Omental fat pad (tissue), 4 donors: ENCODE measurements at places on chromosomes 1 and 21.

DNA sequence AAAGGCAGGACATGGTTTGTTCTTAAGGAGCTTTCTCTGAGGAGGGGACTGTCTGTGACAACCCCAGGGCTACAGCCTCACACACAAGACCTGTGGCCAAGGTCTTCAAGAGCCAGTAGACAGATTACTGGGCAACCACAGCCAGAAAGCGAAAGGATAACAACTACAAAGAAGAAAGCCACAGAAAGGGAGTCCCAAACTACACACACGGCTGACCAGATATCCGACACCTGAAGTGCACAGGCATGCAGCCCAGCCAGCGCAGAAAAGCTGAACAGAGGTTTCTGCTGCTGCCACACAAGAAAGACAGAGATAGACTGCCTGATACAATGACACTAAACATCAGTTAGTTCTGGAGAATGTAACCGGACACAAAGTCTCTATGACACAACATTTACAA is 21.4 kb upstream of the NADK start:
- DNase-seq, result no peak

DNA sequence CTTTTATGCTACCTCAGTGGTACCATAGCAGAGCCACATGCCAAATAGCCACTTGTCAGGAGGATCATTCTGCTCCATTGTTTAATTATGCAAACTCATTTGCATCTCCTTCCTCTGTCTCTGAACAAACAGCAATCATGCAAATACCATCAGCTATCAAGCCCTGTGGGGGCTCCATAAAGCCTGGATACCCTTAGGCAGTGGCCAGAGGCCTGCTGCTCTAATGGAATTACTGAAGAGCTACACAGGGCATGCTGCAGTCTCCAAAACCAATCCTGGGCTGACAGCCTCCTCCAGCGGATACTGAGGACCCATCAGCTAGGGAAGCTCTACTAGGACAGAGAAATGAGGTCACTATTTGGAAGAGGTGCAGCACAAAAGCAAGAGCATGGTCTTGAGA is 376.3 kb downstream of the KCNH1 start:
- DNase-seq, result no peak

DNA sequence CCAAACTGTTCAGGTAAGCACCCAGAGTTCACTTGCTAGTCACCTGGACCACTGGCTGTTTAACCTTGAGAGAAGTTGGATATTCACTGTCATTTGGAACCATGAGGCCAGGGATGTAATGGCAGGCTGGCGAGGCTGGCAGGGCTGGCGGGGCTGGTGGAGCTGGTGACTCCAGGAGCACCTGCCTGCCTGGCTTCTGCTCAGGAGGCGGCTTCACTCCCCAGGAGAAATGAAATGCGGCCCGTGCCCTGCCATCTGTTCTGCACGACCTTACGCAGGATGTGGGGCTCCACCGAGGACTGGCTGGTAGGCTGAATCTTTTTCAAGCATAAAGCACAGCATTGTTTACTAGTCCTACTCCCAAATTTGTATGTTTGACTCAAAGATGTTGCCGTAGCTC is 22.7 kb upstream of the MX1 start:
- DNase-seq, result no peak

DNA sequence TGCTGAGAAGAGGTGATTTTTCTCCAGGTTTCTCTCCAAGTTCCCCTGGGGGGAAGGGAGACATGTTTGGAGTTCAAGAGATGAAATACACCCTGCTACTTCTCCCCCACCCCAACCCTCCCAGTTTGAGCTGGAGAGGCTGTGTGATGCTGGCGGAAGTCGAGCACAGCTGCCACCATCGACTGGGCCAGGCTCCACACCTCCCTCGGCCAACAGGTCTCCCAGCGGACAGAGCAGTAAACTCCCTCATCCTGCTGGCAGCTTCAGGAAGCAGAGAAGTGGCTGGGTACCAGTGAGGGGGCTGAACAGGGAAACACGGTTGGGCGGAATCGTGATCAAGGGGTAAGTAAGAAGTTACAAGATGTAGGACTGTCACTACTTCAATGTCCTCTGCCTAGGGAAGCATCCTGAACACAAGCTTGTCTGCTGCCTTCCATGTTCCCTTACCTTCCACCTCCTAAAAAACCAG is 6.6 kb upstream of the NHLH1 start:
- DNase-seq, result no peak

- no peak for DNase-seq
Observed at GRCh38 chr1:44705470-44705869, 25.5 kb downstream of the RNU5D-1 start.

DNA sequence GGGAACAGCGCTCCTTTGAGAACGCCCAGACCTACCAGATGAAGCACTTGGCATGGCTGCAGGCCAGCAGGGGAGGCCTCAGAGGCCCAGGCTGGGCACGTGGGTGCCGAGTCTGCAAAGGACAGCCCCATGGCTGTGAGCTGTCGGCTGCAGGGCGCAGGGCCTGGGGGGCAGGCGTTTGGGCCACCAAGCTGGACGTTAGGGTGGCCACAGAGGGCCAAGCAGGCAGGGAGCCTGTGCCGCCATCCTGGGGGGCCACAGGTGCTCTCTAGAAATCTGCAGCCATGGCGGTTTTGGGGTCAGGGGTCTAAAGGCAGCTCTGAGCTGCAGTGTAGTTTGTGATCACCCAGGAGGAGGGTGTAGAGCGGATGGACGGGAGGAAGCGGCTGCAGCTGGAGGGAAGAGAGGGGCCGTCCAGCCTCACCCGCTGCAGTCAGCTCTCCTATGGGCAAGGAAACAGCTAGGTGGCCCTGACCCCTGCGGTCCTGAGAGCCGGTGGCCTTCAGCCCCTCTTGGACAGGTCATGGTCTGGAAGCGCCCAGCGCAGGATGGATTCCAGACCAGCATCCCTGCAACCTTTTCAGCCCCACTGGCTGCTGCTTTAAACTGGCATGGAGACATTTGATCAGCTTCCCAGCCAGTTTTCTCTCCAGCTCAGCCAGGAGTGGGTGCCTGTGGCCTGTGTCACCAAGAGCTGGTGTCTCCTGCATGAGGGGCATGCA is 11.0 kb downstream of the IBA57 start:
- DNase-seq, result no peak

- DNase-seq, result no peak
Observed at GRCh38 chr1:220761688-220762427, 13.7 kb downstream of the MTARC2 start.

DNA sequence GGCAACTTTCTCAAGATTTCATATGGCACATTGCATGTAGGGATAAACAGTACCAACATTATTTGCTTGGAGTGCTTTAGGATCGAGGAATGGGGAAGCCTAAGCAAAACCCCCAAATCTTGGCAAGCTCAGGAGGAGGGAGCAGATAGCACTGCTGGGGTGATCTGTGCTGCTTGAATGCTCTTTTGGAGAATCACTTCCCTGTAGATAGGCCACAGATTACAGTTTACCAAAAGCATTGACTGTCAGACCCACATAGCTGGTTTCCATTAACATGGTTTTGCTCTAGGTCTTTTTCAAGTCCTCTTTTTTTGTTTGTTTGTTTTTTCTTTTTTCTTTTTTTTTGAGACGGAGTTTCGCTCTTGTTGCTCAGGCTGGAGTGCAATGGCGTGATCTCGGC is 36.8 kb downstream of the OR13G1 start:
- DNase-seq, result no peak

DNA sequence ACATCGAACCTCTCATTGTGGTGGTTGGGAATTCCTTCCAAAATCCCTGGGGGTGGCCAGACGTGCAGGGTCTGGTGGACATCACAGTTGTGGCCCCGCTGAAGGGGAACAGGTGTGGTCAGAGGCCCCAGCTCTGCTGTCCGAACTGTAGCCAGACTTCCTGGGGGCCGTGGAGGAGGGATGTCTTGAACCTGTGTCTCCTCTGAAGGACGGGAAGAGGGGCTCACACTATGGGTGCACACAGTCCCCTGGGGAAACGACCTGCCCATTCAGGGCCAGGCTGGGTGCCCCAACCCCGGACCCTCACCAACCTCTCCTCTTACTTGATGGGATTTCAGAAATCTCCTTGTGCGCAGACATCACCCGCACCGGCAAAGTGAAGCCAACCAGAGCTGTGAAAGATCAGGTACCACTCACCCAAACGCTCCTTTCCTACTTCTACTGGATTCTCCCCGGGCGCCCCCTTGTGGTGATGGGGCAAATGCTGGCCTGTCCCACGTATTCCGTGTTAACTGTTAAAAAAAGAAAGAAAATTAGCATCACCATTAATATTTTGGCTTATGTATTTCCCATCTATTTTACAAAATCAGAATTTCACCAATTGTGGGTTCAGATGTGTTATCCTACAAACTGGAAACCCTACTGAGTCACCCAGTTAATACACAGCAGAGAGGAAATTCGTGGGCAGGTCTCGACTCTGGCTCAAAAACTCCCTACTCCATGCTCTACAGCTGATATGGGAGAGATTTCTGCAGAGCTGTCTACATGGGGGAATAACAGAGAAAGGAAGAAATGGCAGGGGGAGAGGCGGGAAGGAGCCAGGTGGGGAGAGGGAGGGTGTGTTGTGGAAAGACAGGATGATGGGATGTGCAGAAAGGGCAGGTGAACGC is 28.1 kb downstream of the PADI4 start:
- peak; percentile 65 for DNase-seq

- no peak for DNase-seq
Observed at GRCh38 chr1:162216604-162217003, 147.1 kb downstream of the NOS1AP start.

DNA sequence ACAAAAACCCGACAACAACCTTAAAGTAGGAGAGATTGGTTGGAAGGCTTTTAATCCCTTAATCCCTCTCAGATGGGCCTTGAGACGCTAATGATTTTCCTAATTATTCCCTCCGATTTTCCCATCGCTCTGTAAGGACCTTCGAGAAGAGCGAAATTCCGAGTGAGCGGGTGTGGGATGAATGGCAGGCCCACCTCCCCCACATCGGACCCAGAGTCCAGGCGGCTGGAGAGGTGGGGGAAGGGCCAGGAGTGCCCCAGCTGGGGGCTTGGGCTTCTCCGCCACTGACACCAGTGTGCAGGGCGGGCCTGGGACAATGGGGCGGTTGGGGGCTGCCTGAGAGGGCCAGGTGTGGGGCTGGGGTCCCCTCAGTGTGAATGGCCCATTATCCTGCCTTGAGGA is 23.4 kb downstream of the RHBG start:
- DNase-seq, result no peak

- no peak for DNase-seq
Observed at GRCh38 chr1:15196069-15196468, 42.5 kb downstream of the TMEM51 start.

- no peak for DNase-seq
Observed at GRCh38 chr1:116234429-116234828, 123.2 kb downstream of the MAB21L3 start.

DNA sequence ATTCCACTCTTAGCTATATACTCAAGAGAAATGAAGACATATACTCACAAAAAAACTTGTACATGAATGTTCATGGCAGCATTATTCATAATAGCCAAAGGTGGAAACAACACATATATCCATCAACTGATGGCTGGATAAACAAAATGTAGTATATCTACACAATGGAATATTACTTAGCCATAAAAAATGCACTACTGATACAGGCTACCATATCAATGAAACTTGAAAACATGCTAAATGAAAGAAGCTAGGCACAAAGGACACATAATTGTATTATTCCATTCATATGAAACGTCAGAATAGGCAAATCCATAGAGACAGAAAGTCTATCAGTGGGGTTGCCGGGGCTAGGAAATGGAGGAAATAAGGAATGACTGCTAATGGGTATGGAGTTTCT is 67.3 kb downstream of the NUP210L start:
- no peak for DNase-seq

- no peak for DNase-seq
Observed at GRCh38 chr1:21284206-21285054, 5.8 kb downstream of the ECE1 start.

- DNase-seq, result no peak
Observed at GRCh38 chr21:39041816-39042215, 141.4 kb downstream of the PSMG1 start.

GRCh38 chr1:106831511-106831910 is 225.0 kb upstream of the PRMT6 start:
- DNase-seq, result no peak

DNA sequence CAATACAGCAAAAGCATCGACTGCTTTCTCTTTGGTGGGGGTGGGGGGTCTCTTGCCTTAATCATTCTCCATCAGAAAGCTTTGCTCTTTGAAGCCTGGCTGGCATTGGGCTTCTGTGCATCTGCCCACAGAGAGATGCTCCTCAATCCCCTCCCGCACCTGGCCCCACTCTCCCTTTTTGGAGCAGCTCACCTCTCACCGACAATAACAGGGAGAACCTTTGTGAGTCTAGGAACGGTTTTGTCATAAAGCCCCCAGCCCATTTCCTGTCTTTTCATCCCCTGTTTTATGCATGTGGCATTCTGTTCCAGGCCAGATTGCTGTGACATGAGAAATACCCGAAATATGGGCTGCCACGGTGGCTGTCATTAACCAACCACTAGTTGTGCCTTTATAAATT is 469.0 kb upstream of the VAMP3 start:
- DNase-seq, result no peak

- no peak for DNase-seq
Observed at GRCh38 chr1:17084787-17085186, 31.0 kb upstream of the SDHB start.

- DNase-seq, result no peak
Observed at GRCh38 chr1:22443332-22443731, 8.3 kb upstream of the ZBTB40 start.

DNA sequence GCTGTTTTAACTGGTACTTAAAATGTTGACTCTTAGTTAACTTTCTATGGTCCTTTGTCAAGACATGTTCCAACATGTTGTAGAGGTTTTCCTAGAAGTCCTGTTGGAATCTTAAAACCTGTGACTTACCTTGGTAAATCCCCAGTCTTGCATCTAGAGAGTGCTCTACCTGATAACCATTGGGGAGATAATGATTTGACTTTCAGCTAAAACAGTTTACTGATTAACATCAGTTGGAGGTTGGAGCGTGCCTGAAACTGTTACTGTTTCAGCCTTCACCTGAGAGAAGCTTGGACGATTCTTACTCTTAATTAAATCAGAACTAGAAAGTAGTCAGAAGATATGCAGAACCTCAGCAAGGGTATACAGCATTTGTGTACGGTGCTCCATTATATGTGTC is 8.8 kb downstream of the MDM4 start:
- DNase-seq, result no peak

GRCh38 chr1:160428655-160429054 is 28.3 kb downstream of the VANGL2 start:
- no peak for DNase-seq

- no peak for DNase-seq
Observed at GRCh38 chr1:209589440-209589839, 5.9 kb downstream of the CAMK1G start.

GRCh38 chr1:52725903-52726264 is 369 bp upstream of the ZYG11B start:
- DNase-seq, result no peak

GRCh38 chr21:43903451-43904091 is 38.5 kb downstream of the AGPAT3 start:
- DNase-seq, result no peak

DNA sequence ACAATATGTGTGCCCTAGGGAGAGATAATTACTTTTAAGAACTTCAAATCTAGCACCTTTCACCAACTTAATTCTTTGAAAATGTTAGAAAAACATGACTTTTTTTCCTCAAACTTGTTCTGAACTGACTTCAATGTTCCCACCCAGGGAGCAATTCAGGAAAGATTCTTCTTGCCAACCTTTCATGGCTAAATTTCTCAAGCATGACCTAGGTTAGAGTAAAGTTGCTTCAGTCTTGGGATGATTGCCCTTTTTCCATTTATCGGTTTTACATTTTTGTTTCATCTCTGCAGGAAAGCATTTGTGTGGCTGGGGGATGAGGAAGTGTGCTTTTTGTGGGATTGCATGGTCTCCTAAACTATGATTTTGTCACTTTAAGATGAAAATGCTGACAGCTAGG is 647.7 kb downstream of the LTN1 start:
- DNase-seq, result no peak

GRCh38 chr1:100497796-100498195 is 40.1 kb upstream of the GPR88 start:
- DNase-seq, result no peak
